ENCODE measurements at places on chromosomes 16 and 17. TPM values are rescaled to one million over a fixed set of nuclear protein-coding genes. Genes with fewer than 3 reads are reported as not detected.
A peak's percentile ranks its signal among the peaks of the same experiment; 100 is the strongest.

GRCh38 chr17:42520540-42520951 lies 15.5 kb upstream of the NAGLU start:
- DNase-seq = peak; percentile 25

- no peak for DNase-seq
These were observed 22.0 kb downstream of the SETD6 start for GRCh38 chr16:58537124-58537906.

DNA sequence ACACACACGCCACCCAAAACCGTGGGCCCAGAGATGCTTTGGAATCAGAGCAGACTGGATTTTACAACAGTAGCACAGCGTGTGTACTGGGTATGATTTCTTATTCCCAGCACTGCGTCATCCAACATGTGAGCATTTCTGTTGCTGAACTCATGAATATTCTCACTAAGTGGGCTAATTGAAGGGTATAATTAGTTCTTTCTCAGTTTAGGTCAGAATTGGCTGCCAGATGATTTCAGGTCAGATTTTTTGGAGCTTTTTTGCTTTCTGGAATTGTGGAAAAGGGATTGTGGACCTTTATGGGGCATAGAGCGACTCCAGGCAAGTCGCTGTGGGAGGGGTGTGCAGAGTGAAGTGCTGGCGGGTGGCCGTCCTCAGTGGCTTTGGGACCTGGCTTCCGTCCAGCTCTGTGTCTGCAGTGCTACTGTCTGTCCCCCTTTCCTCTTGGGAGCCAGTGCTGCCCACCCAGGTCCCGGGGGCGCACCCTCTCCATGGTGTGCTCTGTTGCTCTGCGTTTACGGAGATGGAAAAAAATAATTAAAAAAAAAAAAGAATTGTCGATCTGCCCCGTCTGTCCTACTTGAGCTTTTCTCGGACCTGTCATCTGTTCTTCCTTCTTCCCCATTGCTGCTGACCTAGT lies 25.0 kb downstream of the FOXK2 start:
- peak; percentile 74 for DNase-seq

Gene SOCS1
- 2.9 TPM for polyA plus RNA-seq

DNA sequence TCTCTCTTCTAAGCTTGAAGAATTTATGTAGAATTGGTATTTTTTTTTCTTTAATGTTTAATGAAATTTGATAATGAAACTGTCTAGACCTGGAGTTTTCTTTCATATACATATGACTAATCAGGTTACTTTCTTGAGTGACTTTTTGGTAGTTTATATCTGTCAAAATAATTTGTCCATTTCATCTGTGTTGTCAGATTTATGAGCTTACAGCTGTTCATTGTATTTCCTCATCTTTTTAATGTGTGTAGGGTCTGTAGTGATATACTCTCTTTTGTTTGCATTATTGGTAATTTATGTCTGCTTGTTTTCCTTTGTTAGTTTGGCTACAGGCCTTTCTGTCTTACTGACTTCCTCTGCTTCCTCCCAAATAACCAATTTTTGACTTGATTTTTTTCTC lies 55.7 kb downstream of the TAOK1 start:
- DNase-seq = no peak

DNA sequence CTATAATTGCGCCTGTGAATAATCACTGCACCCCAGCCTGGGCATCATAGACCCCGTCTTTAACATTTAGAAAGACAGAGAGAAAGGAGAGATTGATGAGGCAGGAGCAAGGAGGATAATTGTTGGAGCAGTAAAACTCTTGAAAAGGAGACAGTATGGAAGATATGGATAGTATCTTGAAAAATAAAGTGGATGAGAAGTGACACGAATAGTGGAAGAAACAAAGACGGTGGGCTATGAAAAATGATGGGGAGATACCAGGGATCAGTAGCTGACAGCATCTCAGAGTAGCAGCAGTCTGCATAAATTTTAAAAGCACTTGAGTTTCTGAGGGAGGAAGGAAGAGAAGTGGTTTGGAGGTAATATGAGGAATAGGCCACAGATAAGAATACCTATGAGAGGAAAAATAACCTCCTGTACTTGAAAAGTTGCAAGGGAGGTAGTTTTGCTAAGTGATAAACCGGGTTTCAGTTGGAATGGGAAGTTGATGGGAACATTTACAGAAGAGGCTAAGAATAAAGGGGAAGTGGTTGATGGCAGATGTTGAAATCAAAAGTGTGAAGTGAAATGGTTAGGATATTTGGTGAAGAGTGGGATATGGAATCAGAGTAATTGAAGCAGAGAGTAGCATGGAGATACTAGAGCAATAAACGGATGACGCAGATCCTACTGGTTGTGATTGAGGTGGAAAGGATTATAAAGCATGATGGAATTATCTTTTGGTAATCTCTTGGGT lies 1.8 kb upstream of the PPM1D start:
- no peak for DNase-seq

DNA sequence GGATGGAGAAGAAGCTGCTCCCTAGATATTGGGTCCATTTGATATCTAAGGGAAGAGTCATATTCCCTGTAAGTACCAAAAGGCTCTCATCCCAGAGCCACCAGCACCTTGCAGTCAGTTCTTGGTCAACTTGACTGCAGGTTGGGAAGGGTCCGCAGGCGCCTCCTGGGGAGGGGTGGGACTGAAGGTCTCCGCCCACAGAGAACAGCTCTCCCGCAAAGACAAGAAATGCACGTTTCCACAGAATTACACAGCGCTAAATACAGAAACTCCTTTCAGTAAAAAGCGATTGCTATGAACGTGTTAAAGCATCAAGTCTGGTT lies 864 bp upstream of the CTCF start:
- DNase-seq = no peak

Gene KRTAP2-2
- not detected for polyA plus RNA-seq

Gene SLFN12
- polyA plus RNA-seq = 1.7 TPM

DNA sequence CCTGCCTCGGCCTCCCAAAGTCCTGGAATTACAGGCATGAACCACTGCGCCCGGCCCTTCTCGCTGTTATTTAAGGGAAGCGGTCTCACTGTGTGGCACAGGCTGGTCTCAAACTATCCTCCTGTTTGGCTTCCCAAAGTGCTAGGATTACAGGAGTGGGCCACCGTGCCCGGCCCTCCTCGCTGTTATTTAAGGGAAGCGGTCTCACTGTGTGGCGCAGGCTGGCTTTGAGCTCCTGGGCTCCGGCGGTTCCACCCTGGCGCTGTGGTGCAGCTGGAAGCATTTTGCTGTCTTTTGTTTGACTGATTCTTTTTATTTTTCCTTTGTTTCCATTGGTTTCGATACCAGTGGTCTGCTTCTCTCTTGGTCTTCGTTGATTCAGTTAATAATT lies 40.7 kb downstream of the FOXK2 start:
- DNase-seq = no peak

All from heart left ventricle (tissue), 16 donors.